Activated naive CD8-positive, alpha-beta T cell treated with anti-CD3 and anti-CD28 coated beads, Interleukin-2, amount 10 ng/mL, durations not matched to agents 7 days and 5 days (primary cell): ENCODE measurements at places on chromosomes 13 and 19. TPM values are rescaled to one million over a fixed set of nuclear protein-coding genes. Genes with fewer than 3 reads are reported as not detected.

DNA sequence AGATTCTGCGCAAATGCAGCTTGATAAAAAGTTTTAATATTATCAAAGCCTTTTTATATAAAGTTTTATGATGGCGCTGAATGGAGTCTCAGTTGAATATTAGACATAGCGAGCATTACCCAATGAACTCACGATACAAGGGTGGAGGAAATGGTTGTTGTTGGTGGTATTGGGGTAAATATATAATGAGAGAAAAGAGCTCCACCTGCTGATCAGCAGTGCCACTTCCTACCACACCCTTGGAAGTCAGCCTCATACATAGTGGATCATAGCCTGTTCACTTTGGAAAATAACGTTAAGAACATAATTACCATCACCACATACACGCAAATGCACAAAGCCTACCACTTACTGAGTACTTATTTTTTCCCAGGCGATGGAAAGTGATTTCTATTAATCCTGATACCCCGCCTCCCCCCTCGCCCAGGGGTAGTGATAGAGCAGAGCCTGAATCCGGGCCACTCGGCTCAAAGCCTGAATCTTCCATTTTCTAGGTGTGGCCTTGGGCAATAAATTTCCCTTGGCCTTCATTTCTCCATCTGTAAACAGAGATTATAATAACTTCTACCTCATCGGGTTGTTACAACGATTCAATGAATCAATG lies 358.3 kb downstream of the KLF5 start:
- DNase-seq: no peak

DNA sequence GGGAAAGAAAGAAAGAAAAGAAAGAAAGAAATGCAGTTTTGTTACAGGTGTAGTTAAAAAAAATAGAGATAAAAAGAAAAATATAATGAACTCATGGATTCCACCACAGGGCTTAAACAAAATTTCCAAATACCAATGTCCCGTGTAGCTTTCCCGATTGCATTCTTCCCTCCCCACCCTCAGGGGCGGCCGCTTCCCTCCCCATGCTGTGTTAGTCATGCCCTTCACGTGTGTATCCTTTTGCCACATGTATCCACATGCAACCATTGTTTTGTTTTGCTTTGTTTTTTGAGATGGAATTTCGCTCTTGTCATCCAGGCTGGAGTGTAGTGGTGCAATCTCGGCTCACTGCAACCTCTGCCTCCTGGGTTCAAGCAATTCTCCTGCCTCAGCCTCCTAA lies 3.6 kb upstream of the KMT5C start:
- DNase-seq: no peak

DNA sequence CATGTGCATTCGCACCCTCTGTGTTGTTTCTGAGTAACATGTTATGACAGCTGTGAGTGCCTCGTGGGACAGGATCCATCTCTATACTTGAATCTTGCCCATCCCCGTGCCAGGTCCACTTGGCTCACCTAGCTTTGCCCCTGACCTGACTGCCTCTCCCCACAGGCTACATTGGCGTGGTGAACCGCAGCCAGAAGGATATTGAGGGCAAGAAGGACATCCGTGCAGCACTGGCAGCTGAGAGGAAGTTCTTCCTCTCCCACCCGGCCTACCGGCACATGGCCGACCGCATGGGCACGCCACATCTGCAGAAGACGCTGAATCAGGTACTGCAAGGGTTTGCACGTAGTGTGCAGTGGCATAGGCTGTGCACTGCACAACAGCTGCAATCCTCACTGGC lies 53.2 kb downstream of the TMED1 start:
- no peak for DNase-seq

DNA sequence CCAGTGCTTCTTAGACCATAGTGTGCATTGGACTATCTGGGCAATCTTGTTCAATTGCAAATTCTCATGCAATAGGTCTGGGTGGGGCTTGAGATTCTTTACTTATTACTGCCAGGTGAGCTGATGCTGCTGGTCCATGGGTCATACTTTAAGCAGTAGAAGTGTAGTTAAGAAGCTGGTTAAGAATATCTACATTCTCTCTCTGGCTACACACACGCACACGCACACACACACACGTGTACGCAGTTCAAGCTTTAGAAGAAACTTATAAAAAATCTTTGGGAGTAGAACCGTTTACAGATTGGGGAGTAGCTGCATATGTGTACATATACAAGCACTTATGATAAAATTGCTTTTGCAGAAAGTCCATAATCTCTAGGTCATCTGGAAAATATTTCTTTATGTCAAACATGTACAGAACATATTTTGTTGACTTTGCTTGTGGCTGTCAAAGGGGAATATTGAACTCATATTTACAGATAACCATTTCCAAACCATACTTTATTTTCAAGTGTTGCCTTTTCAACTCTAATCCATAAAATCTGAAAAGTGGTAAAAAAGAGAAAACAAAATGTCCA lies 99.7 kb downstream of the GPC6 start:
- DNase-seq: no peak

GRCh38 chr19:20182222-20182785 lies 15.3 kb downstream of the ZNF486 start:
- no peak for DNase-seq

Gene RASAL3
- total RNA-seq: 168 TPM
